ENCODE measurements at places on chromosomes 4 and X. TPM values are rescaled to one million over a fixed set of nuclear protein-coding genes. Genes with fewer than 3 reads are reported as not detected.

GLOD5 gene
- polyA plus RNA-seq, result not detected

AFF2 gene
- polyA plus RNA-seq, result 0.70 TPM

SASH3 gene
- 127 TPM for polyA plus RNA-seq

CAPN6 gene
- not detected for polyA plus RNA-seq

TBX22 gene
- polyA plus RNA-seq, result not detected

ZNF518B gene
- polyA plus RNA-seq, result 11.3 TPM

CA5B gene
- polyA plus RNA-seq, result 24.4 TPM

ASB12 gene
- polyA plus RNA-seq, result not detected

GRCh38 chrX:130896026-130896425, 7.0 kb downstream of the ENOX2 start:
- DNase-seq, result no peak

DNA sequence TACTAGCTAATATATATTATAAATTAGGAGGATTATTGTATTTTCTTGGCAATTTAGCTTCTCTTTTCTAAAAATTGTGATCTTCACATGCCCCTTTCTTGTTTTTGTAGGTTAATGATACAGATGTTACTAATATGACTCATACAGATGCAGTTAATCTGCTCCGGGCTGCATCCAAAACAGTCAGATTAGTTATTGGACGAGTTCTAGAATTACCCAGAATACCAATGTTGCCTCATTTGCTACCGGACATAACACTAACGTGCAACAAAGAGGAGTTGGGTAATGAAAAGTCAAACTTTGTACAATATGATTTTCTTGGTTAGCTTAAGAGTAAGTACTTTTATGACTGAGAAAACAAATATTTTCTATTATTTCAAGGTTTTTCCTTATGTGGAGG, 74.1 kb downstream of the SLC10A6 start:
- DNase-seq, result no peak

DNA sequence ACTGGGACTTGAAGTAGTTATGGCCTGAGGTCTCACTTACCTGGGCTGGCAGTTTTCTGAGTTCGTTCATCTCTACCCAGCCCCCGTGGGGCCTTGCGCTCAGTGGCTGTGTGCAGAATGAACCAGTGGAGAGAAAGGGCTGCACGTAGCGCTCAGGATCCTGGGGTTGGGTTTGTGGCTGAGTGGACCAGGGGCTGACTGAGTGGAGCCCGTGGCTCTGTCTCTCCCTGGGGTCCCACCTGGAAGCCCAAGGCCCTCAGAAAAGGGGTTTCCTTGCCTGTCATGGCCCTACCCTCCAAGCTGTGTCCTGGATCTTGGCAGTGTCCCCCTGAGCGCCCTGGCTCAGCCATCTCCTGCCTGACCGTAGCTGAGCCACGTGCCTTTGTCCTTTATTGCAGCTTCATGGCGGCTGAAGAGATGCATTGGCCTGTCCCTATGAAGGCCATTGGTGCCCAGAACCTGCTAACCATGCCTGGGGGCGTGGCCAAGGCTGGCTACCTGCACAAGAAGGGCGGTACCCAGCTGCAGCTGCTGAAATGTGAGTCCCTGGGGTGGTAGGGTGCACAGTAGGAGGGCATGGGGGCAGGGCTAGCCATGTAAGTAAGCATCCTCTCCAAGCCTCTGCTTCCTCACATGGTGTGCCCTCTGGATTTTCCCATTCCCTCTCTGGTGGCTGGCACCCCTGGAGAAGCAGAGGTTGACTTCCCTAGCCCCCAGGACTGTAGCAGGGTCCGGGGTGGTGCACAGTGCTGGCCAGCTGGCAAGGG, 23.2 kb upstream of the ADD1 start:
- no peak for DNase-seq

GRCh38 chrX:121106484-121107235, 59.2 kb downstream of the GLUD2 start:
- DNase-seq, result no peak

DNA sequence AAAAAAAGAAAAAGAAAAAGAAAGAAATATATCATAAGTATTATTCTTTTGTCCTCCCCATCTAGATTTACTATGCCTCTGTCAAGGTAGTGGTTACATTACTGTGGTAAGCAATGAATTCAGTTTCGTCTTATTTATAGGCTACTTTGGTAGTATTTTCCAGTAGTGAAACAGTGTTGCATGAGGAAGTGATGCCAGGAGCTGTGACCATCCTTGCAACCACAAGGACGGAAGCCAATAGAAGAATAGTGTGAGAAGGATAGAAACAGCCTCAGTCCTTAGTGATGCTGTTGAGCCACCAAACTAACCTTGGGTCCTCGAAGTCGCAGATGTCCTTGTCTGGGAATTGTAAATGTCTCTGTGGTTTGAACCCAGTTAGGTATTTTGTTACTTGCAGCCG, 328.5 kb downstream of the PPP3CA start:
- DNase-seq, result peak; percentile 38

GRCh38 chr4:98937986-98938720, 9.2 kb upstream of the EIF4E start:
- no peak for DNase-seq

- no peak for DNase-seq
Observed at GRCh38 chrX:69215161-69215875, 50.1 kb upstream of the PJA1 start.

All from CD14-positive monocyte (primary cell).